Mesenteric fat pad (tissue), 1 donor: ENCODE measurements at places on chromosomes 3 and 15. TPM values are rescaled to one million over a fixed set of nuclear protein-coding genes. Genes with fewer than 3 reads are reported as not detected.

SPTSSB gene
- not detected for total RNA-seq

RPL39L gene
- 6.5 TPM for total RNA-seq

FETUB gene
- not detected for total RNA-seq

EIF4E3 gene
- 34.9 TPM for total RNA-seq

SLC22A13 gene
- total RNA-seq: 1.00 TPM

PSTPIP1 gene
- total RNA-seq: 24.8 TPM

DNA sequence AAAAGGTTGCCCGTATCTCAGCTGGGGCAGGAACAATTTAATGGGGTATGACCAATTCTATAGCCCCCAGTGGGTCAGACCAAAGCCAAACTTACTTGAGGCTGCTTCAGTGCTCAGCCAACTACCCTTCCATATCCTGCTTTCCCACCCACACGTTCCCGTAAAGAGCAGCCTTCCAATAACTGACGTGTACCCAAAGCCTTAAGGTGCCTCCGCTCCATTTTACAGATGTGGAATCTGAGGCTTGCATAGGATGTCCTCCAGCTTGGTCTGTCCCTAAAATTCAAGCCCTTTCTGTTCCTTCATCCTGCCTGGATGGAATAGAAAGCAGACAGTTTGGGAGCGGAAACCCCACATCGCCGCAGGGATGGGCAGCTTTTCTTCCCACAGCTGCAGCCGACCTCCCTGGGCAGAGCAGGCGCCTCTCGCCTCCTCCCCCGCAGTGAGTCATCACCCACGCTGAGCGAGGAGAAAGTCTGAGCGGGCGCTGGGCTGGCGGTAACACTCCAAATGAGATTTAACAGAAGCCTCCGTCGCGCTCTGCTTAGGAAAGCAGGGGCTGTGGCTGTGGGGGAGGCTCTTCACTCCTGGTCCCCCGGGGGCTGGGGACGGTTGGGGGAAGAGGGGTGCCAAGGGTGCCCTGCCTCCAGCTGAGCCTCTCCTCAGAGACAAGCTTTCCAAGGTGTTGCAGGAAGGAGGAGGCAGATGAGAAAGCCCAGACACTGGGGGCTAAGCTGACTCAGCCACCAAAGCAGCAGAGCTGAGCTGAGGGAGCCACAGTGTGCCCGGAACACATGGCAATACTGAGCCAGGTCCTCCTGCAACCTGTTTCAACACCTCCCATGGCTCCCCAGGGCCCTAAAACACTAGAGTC, 57.8 kb upstream of the HRH1 start:
- peak; percentile 60 for DNase-seq

DNA sequence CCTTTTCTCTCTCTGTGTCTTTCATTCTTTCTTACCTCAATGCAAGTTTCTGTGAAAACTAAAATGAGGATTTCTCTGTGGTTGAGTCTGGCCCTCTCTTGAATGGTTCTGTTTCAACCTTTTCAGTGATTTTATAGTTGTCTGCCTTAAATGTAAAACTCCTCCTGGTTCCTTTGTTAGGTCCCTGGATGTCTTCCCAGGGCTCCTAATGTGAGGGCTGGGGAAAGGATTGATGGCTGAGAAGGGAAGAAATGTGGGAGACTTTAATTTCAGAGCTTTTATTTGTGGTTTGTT, 90.6 kb upstream of the GRM7 start:
- DNase-seq: no peak

- no peak for DNase-seq
Observed at GRCh38 chr3:161602918-161603317, 106.3 kb downstream of the OTOL1 start.

DNA sequence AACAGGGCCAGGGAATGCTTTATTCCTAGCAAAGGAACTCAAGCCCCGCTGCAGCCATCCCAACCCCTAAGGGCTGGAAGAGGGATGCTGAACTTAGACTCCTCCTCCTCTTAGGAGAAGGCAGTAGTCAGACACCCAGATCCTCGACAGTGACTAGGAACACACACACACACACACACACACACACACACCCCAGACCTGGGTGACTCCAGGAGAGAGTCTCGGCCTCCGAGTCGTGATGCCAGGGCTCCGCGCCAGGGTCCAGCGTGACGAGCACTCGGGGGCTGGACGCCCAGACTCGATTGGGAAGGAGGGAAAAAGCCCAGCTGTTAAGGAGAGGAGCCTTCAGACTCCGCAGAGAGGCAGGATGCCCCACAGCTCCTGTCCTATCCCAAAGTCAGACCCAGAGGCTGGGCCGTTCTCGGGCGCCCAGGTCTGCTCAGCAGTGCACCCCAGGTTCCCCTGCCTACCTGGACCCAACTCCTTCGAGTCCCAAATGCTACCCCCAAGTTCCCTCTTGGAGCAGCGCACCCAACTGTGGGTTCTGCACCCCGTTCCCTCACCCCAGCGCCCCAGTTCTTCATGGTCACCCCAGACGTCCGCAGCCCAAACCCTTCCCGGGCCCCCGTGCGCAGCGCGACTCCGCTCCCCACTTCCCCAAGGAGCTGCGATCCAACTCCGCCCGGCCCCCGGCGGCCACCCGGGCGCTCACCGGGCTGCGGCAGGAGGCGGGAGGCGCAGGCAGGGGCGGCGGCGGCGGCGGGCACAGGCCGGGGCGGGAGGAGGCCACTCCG, 421 bp downstream of the BMF start:
- peak; percentile 91 for DNase-seq

- no peak for DNase-seq
Observed at GRCh38 chr3:157368171-157368570, 68.5 kb upstream of the PTX3 start.

DNA sequence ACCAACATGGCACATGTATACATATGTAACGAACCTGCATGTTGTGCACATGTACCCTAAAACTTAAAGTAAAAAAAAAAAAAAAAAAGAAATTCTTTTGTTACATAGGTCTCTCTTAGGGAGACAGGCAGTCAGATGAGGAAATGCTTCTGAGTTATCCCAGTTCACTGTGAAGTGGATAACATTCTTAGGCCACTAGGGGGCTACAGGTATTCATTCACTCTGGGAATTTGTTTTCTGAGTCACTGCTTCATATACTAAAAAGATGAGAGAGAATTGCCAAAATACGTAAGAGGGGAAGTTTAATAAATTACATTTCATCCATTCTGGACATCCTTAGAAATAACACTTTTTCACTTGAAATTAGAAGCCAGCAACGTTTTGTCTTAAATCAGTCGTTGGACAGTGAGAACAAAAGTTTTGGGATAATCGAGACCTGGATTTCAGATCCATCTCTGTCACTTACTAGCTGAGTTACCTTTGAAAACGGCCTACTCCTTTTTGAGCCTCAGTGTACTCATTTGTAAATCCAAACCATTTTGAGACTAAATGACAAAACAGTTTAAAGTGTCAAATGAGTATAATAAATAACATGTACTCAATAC, 738.4 kb upstream of the ALCAM start:
- no peak for DNase-seq

GRCh38 chr3:143597774-143598652, 250.3 kb downstream of the SLC9A9 start:
- no peak for DNase-seq
